ENCODE measurements at places on chromosomes 6 and 20.

- no peak for DNase-seq
Measured at GRCh38 chr6:30077218-30077617, 1.6 kb upstream of the RNF39 start.

DNA sequence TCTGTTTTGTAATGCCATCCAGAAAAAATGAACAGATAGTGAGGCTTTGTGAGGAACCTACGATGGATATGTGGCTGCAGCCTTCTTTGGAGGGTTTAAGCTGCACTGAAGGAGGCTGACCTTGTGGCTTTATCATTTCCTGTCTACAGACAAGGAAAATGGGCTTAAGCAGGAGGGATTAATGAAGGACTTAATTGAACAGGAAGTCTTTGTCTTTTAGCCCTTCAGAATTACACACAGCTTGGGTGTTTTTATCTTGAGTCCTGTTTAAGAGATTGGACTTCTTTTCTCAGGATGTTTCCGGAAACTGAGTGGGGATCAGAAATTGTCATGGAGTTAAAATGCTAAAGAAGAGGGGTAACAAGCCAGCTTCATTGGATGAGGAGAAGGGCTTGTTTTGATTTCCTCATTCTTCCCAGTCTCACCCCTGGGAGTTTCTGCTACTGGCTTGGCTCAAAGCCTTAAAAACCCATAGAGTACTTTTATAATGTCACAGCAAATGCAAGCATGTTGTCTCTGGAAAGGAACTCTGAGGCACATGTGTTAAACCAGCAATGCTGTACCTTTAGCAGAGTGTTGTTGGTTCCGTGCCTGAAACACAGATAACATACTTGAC is 193.6 kb downstream of the JARID2 start:
- DNase-seq, result no peak

- no peak for DNase-seq
Measured at GRCh38 chr6:33894438-33894837, 90.6 kb upstream of the MLN start.

DNA sequence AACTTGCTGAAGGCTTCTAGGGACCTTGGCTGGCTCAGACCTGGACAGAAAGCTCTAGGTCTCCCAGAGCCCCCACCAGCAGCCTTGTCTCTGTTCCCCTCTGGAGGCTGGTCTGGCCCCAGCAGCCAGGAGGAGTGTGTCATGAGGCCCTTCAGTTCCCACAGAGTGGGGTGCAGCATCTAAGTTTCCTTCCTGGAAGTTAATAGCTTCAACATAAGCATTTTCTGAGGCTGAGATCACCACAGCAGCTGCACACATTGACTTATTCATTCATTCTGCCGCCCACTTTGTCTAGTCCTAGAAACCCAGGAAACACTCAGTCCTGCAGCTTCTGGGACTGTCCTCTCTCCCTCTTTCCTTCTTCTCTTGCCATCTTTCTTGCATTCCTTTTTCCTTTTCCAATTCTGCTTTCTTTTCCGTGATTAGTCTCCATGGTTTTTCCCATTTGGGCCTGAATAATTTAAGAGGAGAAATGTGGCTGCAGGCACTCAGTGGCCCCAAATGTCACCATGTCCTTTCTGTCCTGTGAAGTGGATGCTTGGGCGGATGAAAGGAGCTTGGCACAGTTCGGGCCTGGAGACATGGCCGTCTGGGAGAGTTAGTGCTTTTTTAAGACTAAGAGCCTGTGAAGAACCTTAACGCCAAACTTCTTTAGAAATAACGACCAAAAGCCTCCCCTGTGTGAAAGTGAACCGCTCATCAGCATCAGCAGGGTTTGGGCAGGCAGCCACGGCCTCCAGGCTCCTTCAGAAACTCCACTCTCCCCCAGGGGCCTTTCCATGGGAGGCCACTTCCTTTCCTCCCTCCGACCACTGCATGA is 31.0 kb upstream of the PCMTD2 start:
- DNase-seq, result no peak

GRCh38 chr6:155200012-155200411 is 63.8 kb upstream of the CLDN20 start:
- no peak for DNase-seq

DNA sequence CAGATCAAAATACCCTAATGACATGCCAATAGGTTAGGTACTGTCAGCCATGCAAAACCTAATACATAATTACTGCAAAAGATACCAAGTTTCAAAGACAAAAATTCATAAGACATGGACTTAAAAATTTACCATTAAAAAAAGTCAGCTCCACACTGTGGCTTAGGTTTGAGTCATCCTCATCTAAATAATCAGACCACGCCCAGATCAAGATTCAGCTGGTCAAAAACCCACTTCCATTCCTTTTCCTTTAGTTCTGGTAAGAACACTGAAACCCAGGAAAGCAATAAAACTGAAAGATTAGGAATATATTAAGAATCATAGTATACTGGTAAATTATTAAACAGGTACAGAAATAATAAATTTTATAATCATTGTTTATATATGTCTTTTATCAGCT is 81.0 kb upstream of the ASF1A start:
- DNase-seq, result no peak
